Activated B cell treated with CpG ODN at 0.5 μM for 24 hours (primary cell): ENCODE measurements at places on chromosomes 6 and 20. TPM values are rescaled to one million over a fixed set of nuclear protein-coding genes. Genes with fewer than 3 reads are reported as not detected.

DNA sequence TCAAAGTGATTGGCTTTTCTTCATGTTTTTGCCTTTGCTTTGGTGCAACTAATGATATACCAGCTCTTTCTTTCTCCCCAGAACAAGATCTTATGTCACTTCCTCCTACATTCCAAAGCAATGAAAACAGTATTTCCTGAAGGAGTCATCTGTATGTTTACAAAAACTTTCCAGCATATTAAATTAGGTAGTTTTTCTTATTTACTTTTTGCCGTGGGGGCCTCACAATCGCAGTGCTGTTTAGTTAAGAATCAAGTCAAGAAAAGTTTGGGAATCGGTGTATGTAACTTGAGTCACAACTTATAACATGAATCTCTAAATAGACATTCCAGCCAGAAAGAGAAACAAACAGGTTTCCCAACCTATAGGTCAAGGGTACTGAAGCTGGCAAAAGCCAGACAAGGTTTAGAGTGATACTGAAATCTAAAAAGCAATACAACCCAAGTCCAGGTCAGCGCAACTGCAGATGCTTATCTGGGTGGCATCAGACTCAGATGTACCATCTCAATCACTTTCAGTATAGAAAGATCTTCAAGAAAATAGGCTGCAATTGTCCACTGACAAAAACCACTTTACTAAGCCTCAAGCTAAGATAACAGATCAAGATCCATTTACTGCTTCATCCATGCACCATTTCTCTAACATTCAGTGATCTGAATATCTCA is 63.6 kb downstream of the IPCEF1 start:
- no peak for DNase-seq

DNA sequence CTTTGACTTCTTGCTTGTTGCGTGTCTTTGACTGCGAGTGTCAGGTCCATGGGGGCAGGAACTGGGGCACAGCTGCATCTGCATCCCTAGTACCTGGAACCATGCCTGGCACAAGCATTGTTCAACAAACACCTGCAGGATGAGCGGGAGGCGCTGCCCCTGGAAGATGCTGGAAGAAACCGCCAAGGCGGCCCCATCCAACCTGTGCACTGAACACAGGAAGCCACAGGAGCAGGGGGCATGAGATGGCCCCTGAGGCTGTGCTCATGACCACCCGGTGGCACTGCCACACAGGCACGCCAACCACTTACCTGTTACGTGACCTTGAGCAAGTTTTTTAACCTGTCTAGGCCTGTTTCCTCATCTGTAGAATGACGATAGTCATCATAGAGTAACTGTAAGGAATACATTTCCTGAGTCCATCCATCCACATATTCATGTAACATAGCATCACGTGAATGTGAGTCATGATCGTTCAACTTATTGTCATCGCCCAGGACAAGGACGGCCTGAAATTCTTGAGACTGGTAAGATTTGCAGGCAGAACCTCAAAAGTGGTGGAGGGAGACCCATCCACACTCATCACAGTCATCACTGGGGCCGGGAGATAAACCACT is 374.2 kb downstream of the PREX1 start:
- DNase-seq: no peak

DNA sequence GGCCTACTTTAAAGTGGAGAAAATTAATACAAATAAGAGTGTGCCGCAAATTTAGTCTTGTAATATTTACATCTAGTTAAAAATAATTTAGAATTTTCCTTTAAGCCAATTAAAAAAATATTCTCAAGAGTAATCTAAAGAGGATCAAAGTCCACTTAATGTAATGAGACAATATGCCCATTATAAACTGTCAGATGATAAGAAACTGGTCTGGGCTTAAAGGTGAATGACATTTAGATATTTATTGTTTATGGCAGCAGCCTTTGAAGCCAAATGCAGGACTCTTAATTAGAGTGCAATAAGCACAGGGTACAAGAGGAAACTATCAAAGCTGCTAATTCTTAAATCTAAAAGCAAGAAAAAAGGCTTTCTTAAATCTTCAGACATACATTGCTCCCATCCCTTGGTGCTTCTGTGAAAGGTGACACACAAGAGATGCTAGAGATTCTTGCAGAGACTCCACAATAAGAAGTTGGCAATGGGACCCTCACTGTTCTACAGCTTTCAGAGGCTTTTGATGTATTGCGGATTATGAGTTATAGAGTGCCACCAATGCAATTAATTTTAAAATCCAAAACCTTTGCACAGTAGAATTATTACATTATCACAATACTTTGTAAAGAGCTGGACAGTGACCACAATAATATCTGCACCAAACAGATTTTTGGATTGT is 116.1 kb downstream of the MAN1A1 start:
- no peak for DNase-seq

The PACRG gene
- total RNA-seq: not detected in 2 replicates

GRCh38 chr6:124688369-124688768 is 273.9 kb upstream of the RNF217 start:
- no peak for DNase-seq

DNA sequence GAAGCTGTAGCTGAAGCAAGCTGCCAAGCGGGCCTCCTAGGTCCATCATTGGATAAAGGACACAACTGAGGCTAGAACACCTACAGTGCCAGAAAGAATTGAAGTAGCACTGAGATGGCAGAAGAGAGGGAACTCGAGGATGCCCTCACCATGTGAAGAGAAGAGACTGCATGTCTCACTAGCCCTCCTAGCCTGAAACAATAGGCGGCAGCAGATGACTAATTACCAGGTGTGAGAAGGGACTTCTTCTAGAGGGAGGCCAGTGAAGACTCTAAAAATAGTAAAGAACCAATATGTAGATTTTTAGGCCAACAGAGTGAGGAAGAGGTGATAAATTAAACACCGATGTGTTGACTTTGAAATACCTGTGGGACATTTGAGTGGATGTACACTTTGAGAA is 50.3 kb downstream of the LGSN start:
- DNase-seq: no peak

DNA sequence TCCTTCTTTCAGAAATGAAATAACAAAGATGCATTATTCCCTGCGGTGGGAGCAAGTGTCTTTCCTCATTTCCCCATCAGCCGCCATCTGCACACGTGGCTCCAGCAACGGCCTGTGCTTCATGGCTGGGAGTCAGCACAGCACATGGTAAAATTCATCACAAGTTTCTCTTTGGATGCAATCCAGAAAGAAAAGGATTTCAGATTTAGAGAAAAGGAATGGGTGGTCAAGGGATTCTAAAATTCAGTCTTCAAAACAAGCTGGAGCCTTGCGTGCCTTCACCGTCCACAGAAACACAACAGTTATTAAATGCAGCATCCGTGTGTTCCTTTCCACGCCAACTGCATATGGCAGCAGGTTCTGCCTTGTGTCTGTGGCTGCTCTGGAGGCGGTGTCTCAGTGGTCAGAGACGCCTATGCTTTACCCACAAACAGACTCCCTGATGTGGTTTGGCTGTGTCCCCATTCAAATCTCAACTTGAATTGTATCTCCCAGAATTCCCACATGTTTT is 107.6 kb downstream of the THBS2 start:
- DNase-seq: no peak

DNA sequence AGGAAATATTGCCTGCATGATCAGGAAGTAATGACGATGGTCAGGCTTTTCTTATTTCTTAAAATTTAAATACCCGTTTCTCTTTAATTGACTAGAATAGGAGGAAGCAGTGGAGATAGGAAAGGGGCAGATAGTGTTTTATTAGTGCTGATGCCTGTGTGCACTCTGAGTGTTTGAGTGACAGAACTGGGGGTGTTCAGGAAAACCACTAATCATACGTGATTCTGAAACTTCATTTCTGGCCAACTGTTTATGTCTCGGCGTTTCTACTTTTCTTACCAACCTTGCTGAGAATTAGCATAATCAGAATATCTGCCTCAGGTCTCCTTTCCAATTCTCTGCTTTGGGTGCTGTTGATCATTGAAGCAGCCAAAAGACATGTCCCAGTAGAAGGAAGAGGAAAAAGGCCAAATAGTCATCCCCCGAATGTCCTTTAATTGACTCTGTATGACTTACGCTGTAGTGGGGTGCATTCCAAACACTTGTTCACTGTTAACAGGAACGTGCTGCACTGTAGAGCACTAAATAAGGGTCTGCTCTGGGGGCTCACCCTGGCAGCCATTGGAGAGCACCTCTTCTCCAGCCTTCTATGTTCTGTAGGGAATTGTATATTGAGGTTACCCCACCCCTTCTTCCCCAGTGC is 152.9 kb downstream of the JARID2 start:
- no peak for DNase-seq

The NCOA3 gene
- total RNA-seq: 186 and 187 TPM in 2 replicates

DNA sequence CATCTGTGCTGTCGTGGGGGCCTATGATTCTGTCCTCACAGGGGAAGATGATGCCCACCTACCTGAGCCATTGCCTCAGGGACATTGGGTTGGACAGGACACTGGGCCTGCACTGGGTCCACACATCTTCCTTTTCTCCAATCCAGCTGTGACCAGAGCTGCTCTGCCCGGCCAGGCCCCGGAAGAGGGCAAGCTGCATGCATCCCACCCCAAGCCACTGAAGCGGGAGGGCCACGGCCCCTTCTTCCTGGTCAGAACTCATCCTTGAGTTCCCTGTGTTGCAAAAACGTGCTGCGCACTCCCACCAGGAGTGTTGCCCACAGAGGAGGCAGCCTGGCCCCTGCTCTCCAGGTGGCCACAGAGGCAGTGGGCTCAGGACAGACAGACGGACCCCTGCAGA is 38.2 kb downstream of the SPDEF start:
- DNase-seq: no peak

DNA sequence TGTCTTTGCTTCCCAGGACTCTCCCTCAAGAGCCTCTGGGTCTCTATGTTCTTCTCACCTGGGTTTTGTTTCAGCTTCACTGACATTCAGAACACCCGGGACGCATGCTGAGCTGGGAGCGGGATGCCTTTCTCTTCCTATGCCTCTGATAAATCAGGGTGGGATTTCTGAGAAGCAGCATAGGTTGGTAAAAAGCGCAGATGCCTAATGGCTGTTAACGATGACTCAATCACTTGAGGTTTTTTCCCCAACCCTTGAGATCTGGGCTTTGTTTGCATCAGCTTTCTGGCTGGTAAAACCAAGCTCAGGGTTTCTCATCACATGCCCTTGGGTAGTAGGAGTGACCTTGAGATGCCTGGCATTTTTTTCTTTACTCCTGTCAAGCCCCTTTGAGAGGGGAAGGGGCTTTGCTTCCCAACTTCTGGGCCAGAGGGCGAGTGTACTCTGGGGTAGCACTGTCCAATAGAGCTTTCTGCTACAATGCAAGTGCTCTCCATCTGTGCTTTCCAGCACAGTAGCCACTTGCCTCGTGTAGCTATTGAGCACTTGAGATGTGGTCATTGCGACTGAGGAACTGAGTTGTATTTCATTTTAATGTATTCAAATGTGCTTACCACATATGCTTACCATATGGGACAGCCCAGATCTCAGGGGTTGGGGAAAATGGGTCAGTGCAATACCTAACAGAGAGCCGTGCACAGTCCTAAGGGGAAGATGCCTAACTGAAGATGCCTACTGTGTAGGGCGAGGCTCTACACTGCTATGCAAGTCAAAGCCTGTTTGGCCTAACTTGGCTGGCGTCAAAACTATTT is 69.1 kb downstream of the PPP1R14C start:
- DNase-seq: no peak

GRCh38 chr20:54347166-54347833 is 128.1 kb upstream of the DOK5 start:
- no peak for DNase-seq

The KCNK17 gene
- not detected in 2 replicates for total RNA-seq

DNA sequence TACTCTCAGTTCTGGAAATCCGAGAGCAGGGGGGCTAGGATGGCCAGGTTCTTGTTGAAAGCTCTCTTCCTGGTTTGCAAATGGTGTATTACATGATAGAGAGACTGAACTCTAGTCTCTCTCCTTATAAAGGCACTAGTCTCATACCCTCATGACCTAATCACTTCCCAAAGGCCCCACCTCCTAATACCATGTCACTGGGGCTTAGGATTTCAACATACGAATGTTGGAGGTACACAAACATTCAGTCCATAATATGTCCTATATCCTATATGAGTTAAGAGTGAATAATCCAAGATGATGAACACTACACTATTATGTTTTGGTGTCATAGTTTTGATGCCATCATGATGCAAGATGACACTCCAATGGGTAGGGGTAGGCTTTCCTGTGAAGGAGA is 20.0 kb upstream of the TXLNB start:
- no peak for DNase-seq

GRCh38 chr20:46468508-46468907 is 44.9 kb downstream of the ZNF334 start:
- DNase-seq: no peak

GRCh38 chr20:34129518-34130162 is 17.6 kb upstream of the EIF2S2 start:
- peak; percentile 32 for DNase-seq

DNA sequence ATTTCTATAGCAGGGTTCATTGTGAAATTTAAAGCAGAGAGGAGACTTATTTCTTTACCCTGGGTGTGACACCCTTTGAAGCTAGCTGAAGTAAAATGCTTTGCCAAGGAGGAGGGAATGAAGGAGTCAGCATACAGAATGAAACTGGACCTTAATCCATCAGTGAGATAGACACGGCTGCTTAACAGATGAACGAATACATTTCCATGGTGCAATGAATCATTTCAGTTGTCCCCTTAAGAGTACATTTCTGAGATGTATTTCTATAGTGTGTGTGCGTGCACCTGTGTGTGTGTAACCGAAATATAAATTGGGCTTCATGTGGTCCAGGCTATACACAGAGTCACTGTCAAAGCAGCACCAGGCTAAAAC is 73.8 kb upstream of the CD93 start:
- no peak for DNase-seq

The CFAP61 gene
- not detected in 2 replicates for total RNA-seq

The SPATS1 gene
- total RNA-seq: not detected in 2 replicates

DNA sequence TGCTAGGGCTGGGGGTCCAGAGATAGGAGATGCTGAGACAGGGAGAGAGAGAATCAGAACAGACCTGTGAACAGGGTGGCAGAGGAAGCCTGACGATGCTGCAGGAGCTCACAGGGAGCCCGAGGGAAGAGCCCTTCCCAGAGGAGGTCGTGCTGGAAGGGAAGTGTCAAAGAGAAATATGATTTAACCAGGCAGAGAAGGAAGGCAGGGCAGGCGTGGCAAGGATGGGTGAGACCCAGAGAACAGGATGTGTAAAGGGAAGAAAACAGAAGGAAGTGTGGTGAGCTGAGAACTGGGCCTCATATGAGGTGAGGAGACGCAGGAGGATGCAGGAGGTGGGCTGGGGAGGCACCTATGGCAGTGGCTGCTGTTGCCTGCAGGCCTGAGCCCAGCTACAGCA is 105.6 kb downstream of the ZDHHC14 start:
- DNase-seq: no peak

The MOCS1 gene
- 0.20 and 0.34 TPM in 2 replicates for total RNA-seq

The DYNLT2 gene
- total RNA-seq: 3.7 and 4.4 TPM in 2 replicates

The BEND6 gene
- not detected in 2 replicates for total RNA-seq

The ENPP1 gene
- total RNA-seq: 0.27 and 1.3 TPM in 2 replicates

The RNF182 gene
- 0.15 TPM in 1 of 2 replicates, not detected in the other for total RNA-seq

GRCh38 chr6:134814076-134814695 is 135.7 kb downstream of the ALDH8A1 start:
- DNase-seq: no peak

The SMLR1 gene
- not detected in 2 replicates for total RNA-seq

DNA sequence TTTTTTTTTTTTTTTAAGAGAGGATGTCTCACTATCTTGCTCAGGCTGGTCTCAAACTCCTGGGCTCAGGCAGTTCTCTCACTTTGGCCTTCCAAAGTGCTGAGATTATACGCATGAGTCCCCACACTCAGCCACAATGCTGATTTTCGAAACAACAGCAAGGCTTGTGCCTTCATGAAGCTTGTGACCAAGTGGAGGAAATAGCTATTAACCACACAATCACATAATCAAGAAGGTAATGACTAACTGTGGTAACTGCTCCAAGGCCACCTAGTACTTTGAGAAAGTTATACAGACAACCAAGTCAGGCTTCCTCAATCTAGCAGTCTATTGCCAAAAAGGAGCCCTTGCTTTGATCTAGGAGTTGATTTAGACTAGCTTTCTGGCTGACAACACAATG is 46.3 kb downstream of the SOD2 start:
- no peak for DNase-seq
